Bronchial smooth muscle cell (primary cell): ENCODE measurements at places on chromosomes 11 and 22. TPM values are rescaled to one million over a fixed set of nuclear protein-coding genes. Genes with fewer than 3 reads are reported as not detected.

The RAB39A gene
- total RNA-seq: not detected in 2 replicates

The CALCB gene
- under 0.01 TPM in 1 of 2 replicates, not detected in the other for total RNA-seq

The DGCR2 gene
- 31.7 and 47.7 TPM in 2 replicates for total RNA-seq

The TRPM5 gene
- 0.09 TPM in 1 of 2 replicates, not detected in the other for total RNA-seq

The GAB2 gene
- total RNA-seq: 4.9 and 14.1 TPM in 2 replicates

The TUB gene
- 7.6 and 9.5 TPM in 2 replicates for total RNA-seq

The OR6X1 gene
- not detected in 2 replicates for total RNA-seq

The TMEM151A gene
- 0.09 and 0.16 TPM in 2 replicates for total RNA-seq

The MS4A3 gene
- total RNA-seq: not detected in 2 replicates

The PPP6R3 gene
- 75.3 and 108 TPM in 2 replicates for total RNA-seq

The PGA5 gene
- total RNA-seq: 0.32 and 2.1 TPM in 2 replicates

The SLC43A1 gene
- total RNA-seq: 12.0 and 26.4 TPM in 2 replicates

The SERPING1 gene
- 5.5 and 7.6 TPM in 2 replicates for total RNA-seq

The KRTAP5-1 gene
- not detected in 2 replicates for total RNA-seq

The OR5AS1 gene
- total RNA-seq: not detected in 2 replicates

The FOSL1 gene
- 1.7 and 3.9 TPM in 2 replicates for total RNA-seq

The CADM1 gene
- 0.26 and 4.6 TPM in 2 replicates for total RNA-seq

The KDM4D gene
- 0.09 and 0.47 TPM in 2 replicates for total RNA-seq

The DUSP8 gene
- under 0.01 and 0.09 TPM in 2 replicates for total RNA-seq

The CLTCL1 gene
- 7.3 and 8.4 TPM in 2 replicates for total RNA-seq
